ENCODE measurements at places on chromosomes 1 and 21. TPM values are rescaled to one million over a fixed set of nuclear protein-coding genes. Genes with fewer than 3 reads are reported as not detected.

NME7 gene
- total RNA-seq: 28.2 TPM

- no peaks in the 10 kb centered on the region for H3K4me1 ChIP-seq
- no peaks in the 10 kb centered on the region for H3K36me3 ChIP-seq
- no peak overlapping the region for H3K27ac ChIP-seq
- H3K27me3 ChIP-seq: peaks cover 14% of the 10 kb centered on the region
- H3K4me3 ChIP-seq: no peak overlapping the region
- DNase-seq: no peak
Measured at GRCh38 chr21:44653123-44653522, 1.3 kb downstream of the KRTAP12-4 start.

GRCh38 chr1:246283771-246284410 lies 223.2 kb downstream of the SMYD3 start:
- H3K27me3 ChIP-seq: no peaks in the 10 kb centered on the region
- H3K36me3 ChIP-seq: no peaks in the 10 kb centered on the region
- H3K27ac ChIP-seq: no peak overlapping the region
- no peak overlapping the region for H3K4me3 ChIP-seq
- no peak for DNase-seq

RGS1 gene
- not detected for total RNA-seq

DNA sequence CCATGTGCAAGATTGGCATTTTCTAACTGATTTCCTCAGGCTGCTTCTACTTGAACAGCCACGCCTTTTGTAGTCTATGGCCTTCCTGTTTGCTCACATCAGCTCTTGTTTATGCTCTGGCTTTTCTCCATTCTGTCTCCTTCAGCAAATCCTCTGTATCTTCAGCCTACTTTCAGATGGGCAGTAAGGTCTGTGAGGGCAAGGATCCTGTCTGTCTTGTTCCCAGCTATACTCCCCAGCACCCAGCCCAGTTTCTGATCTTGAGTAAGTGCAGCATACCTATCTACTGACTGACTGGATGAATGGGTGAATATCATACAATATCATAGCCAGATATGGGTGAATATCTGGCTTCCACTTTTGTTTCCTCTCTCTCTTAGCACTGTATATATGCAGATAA lies 438.1 kb downstream of the LMO4 start:
- no peaks in the 10 kb centered on the region for H3K27me3 ChIP-seq
- H3K4me1 ChIP-seq: peaks cover 31% of the 10 kb centered on the region
- peak; percentile 61 for DNase-seq
- H3K27ac ChIP-seq: peak overlapping the region; percentile 38

- H3K4me1 ChIP-seq: no peaks in the 10 kb centered on the region
- H3K27ac ChIP-seq: no peak overlapping the region
- DNase-seq: no peak
- no peaks in the 10 kb centered on the region for H3K27me3 ChIP-seq
- no peaks in the 10 kb centered on the region for H3K36me3 ChIP-seq
- H3K4me3 ChIP-seq: no peak overlapping the region
Measured at GRCh38 chr1:214913966-214914365, 168.6 kb upstream of the KCNK2 start.

KLHDC8A gene
- total RNA-seq: not detected

PGLYRP4 gene
- total RNA-seq: not detected

GRCh38 chr21:17819114-17819876 lies at the start of gene C21orf91:
C21orf91 (minus strand) TSS chr21:17819356; CDS start chr21:17818318, 1,038 bp downstream.
- H3K27me3 ChIP-seq: no peaks in the 10 kb centered on the region
- peak within 1 kb of the TSS; percentile 82 for H3K4me3 ChIP-seq
- peak within 1 kb of the TSS; percentile 48 for H3K27ac ChIP-seq
- H3K36me3 ChIP-seq: no peaks in the 10 kb centered on the region

GRCh38 chr1:15219280-15220023 lies 27.6 kb upstream of the FHAD1 start:
- H3K4me1 ChIP-seq: no peaks in the 10 kb centered on the region
- H3K27me3 ChIP-seq: no peaks in the 10 kb centered on the region
- H3K4me3 ChIP-seq: no peak overlapping the region
- DNase-seq: no peak
- no peak overlapping the region for H3K27ac ChIP-seq
- H3K36me3 ChIP-seq: no peaks in the 10 kb centered on the region

GRCh38 chr1:22364326-22364650 lies 87.4 kb upstream of the ZBTB40 start:
- no peak overlapping the region for H3K27ac ChIP-seq
- no peaks in the 10 kb centered on the region for H3K4me1 ChIP-seq
- no peak overlapping the region for H3K4me3 ChIP-seq
- peaks cover 58% of the 10 kb centered on the region for H3K27me3 ChIP-seq
- no peaks in the 10 kb centered on the region for H3K36me3 ChIP-seq
- no peak for DNase-seq

DNA sequence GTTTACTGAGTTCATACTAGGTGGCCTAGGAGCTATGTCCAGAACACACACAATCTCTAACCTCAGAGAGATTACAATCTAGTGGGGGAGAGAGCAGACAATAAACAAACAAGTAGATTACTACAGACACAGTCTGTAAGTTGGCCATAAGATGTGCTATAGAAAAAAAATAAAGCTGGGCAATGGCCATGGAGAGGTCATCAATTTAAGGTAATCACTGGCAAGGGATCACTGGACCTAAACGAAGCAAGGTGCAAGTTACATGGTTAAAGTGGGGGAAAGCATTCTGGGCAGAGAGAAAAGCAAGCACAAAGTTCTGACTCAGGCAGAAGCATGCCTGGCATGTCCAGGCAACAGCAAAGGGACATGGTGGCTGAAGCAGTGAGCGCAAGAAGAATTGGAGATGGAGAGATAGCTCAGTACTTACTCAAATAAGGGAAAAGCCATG lies 147.0 kb downstream of the RERE start:
- no peaks in the 10 kb centered on the region for H3K36me3 ChIP-seq
- peaks cover 35% of the 10 kb centered on the region for H3K4me1 ChIP-seq
- no peaks in the 10 kb centered on the region for H3K27me3 ChIP-seq
- no peak overlapping the region for H3K27ac ChIP-seq
- no peak overlapping the region for H3K4me3 ChIP-seq

FAM229A gene
- 1.1 TPM for total RNA-seq

DNA sequence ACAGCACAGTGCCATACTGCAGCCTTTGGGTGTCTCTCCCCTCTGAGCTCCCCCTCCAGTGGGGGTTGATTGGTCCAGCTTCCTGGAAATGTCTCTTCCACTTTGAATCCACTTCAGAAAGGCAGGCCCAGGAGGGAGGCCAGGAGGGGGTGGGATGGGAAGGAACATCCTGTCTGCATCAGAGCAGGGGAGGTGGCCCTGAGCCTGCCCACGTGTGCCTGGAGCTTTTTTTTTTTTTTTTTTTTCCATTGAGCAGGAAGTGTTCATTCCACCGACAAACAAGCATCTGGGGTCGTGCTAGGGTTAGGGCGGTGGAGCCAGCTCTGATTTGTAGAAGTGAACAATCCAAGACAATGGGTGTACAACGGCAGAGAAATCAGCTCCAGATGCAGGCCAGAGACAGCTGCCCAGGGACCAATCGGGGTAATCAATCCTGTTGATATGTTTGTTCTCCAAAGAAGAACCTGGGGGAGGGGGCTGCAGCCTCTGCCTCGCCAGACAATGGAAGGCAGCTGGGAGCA lies 93.3 kb downstream of the SSBP3 start:
- no peaks in the 10 kb centered on the region for H3K36me3 ChIP-seq
- peaks cover 22% of the 10 kb centered on the region for H3K4me1 ChIP-seq
- H3K27me3 ChIP-seq: no peaks in the 10 kb centered on the region
- no peak overlapping the region for H3K4me3 ChIP-seq
- peak overlapping the region; percentile 52 for H3K27ac ChIP-seq
- peak; percentile 84 for DNase-seq

DNA sequence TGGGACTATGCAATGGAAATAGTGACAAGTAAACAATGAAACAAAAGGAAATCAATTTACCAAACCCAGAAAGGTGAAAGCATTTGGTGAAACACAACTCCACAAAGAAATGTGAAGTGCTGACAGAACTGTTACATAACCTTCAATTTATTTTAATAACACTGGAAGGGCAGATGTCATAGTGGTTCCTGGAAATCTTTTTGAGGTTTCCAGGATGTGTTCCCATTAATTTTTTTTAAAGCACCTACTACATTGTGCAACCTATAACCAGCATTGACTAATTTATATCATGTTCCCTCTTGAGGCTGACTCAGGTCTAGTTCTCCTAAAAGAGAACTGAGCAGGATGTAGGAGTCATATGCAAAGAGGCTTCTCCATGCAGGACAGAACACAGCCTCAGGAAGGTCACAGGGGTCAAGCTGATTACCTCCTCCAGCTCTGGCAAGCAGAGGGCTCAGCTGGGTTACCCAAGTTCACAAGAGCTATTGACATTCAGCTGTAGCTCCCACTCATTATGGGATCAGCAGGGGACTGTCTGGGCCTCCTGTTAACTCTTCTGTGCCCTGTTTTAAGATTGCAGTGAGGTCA lies 157.1 kb upstream of the NRIP1 start:
- H3K27me3 ChIP-seq: no peaks in the 10 kb centered on the region
- peak overlapping the region; percentile 74 for H3K27ac ChIP-seq
- H3K4me1 ChIP-seq: peaks cover 33% of the 10 kb centered on the region
- peak; percentile 86 for DNase-seq
- no peaks in the 10 kb centered on the region for H3K36me3 ChIP-seq

DNA sequence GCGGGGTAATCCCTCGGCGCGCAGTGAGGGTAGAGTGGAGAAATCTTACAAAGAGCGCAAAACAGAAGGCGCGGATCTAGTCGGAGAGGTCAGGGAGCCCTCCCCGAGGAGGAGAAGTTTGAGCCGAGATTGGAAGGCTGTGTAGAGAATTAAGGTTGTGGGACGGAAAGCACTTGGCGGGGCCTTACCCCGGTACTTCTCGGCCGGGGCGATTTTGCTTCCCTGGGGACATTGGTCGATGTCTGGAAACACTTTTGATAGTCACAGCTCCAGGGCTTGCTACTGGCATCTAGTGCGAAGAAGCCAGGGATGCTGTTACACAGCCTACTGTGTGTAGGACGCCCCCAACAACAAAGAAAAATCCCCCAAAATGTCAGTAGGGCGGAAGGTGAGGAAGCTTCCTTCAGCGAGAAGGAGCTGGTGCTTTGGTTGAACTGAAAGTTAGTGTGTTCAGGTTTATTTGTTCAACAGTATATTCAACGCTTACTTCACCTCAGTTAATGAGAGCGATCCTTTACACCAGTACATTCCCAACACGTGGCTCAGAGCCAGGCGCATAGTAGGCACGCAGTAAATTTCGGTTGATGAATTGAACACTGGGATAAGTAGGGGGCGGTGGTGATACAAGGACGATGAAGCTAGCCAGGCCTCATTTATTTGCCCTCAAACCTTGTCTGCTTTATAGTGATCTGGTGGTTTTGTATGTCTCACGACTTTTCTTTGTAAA lies 807 bp downstream of the CEP85 start:
- peaks cover 11% of the 10 kb centered on the region for H3K4me1 ChIP-seq
- H3K27ac ChIP-seq: peak overlapping the region; percentile 67
- no peaks in the 10 kb centered on the region for H3K36me3 ChIP-seq
- peak; percentile 44 for DNase-seq
- peak overlapping the region; percentile 94 for H3K4me3 ChIP-seq

DNA sequence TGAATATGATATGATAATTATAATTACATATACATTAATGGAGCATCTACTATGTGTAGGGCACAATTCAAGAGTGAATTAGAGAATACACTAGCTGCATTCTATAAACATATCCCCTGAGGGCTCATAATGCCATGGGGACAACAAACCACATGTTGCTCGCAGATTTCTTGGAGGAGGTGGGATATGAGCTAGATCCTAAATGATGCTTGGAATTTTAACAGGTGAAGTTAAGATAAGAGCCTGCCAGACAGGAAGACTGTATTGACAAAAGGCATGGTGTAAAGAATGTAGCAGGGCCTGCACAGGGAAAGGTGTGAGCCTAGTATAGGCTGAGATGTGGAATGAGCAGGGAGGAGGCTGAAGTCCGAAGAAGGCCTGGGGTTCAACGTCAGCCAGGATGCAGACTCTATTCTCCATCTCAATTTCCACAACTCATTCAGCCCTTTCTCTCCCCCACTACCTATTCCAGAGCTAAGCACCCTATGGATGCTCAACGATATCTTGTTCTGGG lies 120.2 kb downstream of the ELAVL4 start:
- H3K27ac ChIP-seq: no peak overlapping the region
- DNase-seq: no peak
- H3K27me3 ChIP-seq: no peaks in the 10 kb centered on the region
- H3K4me1 ChIP-seq: no peaks in the 10 kb centered on the region
- H3K36me3 ChIP-seq: no peaks in the 10 kb centered on the region
- H3K4me3 ChIP-seq: no peak overlapping the region

- H3K36me3 ChIP-seq: no peaks in the 10 kb centered on the region
- peaks cover 68% of the 10 kb centered on the region for H3K4me1 ChIP-seq
- no peaks in the 10 kb centered on the region for H3K27me3 ChIP-seq
Measured at GRCh38 chr1:198680174-198680875, 41.5 kb downstream of the PTPRC start.

GRCh38 chr1:46757247-46757955 lies 38.5 kb upstream of the EFCAB14 start:
- 0 out of 2 replicates have a peak, but pooled peaks cover under 1% of the 10 kb centered on the region for H3K27me3 ChIP-seq
- H3K4me3 ChIP-seq: no peak overlapping the region
- no peak overlapping the region for H3K27ac ChIP-seq
- peak; percentile 9 for DNase-seq
- no peaks in the 10 kb centered on the region for H3K4me1 ChIP-seq
- H3K36me3 ChIP-seq: no peaks in the 10 kb centered on the region

- H3K36me3 ChIP-seq: no peaks in the 10 kb centered on the region
- H3K4me3 ChIP-seq: no peak overlapping the region
- peak; percentile 70 for DNase-seq
- H3K27ac ChIP-seq: no peak overlapping the region
- H3K27me3 ChIP-seq: no peaks in the 10 kb centered on the region
- H3K4me1 ChIP-seq: peaks cover 16% of the 10 kb centered on the region
Measured at GRCh38 chr1:226051365-226051764, 11.2 kb upstream of the H3-3A start.

GRCh38 chr1:107534632-107535031 lies 393.8 kb downstream of the NTNG1 start:
- peaks cover 21% of the 10 kb centered on the region for H3K4me1 ChIP-seq
- DNase-seq: no peak
- no peak overlapping the region for H3K27ac ChIP-seq

DNA sequence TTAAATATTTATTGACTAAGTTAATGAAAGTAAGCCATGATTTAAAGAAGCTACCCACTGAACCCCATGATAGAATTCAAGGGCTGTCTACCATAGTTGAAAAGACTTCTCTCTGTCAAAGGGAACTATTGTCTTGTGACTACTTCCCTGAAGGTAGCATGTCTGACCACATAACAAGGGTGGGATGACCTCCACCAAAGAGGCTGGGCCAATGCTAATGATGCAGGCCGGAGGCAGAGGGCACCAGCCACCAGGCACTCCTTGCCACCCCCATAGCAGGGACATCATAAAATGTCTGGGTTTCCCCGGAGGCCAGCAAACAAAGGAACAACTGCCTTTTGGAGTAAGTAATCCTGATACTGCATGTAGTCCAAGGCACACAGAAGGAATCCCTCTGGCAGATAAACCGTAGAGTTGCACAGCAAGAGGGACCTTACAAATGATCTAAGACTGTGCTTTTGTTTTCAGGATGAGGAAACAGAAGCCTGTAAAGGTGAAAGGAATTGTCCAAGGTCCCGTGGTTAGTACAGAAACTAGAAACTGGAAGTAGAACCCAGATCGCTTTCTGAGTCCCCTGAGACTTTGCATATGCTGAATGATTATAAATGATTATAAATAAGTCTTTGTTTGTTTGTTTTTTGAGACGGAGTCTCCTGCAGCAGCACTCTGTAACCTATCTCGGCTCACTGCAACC lies 33.5 kb upstream of the ITPKB start:
- H3K27me3 ChIP-seq: no peaks in the 10 kb centered on the region
- no peak overlapping the region for H3K4me3 ChIP-seq
- DNase-seq: no peak
- H3K36me3 ChIP-seq: no peaks in the 10 kb centered on the region

NHLH1 gene
- not detected for total RNA-seq

NPPA gene
- not detected for total RNA-seq

PRAMEF27 gene
- total RNA-seq: not detected

LENEP gene
- total RNA-seq: not detected

All from GM23248 (cell line).